ENCODE measurements at places on chromosomes 13 and 19.

DNA sequence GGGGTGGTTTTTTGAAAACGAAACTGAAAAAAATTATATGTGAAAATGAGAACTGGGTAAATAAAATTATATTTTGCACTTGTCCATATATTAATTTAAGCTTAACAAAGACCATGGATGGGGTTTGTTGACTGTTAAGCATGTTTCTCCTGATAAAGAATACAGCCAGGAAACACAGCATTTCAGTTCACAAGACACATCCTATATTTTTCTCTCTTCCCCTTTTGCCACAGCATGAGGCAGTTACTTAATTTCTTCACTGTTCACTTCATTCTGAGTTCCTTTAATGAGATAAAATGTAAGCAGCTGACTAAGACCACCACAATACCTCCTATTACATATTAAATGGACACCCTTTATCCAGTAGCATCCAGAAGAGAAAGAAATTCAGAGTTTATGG is 64.0 kb downstream of the RXFP2 start:
- DNase-seq: no peak

GRCh38 chr13:24274452-24275021 is 34.8 kb upstream of the C1QTNF9 start:
- no peak for DNase-seq

GRCh38 chr19:10936661-10937084 is 8.1 kb downstream of the TIMM29 start:
- DNase-seq: peak; percentile 87

GRCh38 chr19:6718741-6719539 is 1.5 kb downstream of the C3 start:
- no peak for DNase-seq

DNA sequence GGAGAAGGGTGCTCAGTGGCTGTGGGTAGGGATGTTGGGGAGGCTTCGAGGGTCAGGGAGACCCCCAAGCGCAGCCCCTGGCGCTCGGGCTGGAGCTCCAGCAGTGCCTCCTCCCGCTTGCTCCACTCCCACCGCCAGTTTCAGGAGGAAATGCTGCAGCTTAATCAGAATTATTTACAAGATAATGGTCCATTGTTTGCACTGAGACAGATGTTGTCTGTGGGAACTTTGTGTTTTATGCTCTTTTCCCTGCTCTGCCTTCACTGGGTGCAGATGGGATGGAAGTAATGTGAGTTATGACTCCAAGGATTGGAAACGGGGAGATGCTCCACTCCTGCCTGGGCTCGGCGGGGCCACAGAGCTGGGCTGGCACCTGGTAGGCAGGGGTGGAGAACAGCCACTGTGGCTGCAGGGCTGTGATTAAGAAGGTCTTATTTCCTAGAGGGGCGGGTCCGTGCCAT is 192.4 kb downstream of the ZNF536 start:
- no peak for DNase-seq

DNA sequence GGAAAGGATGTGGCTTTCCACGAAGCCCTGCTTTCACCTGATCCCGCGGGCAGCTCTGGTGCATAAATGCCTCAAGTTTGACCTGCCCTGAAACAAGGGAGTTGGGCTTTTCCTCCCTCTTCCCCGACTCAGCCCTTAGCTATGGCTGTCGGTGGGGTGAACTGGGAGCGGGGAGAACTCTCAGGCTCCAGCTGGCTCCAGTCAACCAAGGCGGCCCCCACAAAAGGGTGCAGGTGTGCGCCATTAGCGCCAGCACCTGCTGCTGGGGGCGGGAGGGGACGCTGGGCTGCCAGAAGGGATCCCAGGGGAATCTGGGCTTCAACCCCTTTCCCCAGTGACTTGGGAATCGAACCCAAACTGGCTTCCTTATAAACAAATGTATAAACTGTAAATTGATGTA is 7.1 kb upstream of the DHRS12 start:
- peak; percentile 61 for DNase-seq

- DNase-seq: no peak
Observed at GRCh38 chr19:7257148-7258040, 36.8 kb downstream of the INSR start.
